Hindlimb muscle (tissue), 1 donor: ENCODE measurements at places on chromosomes 11 and 22.

DNA sequence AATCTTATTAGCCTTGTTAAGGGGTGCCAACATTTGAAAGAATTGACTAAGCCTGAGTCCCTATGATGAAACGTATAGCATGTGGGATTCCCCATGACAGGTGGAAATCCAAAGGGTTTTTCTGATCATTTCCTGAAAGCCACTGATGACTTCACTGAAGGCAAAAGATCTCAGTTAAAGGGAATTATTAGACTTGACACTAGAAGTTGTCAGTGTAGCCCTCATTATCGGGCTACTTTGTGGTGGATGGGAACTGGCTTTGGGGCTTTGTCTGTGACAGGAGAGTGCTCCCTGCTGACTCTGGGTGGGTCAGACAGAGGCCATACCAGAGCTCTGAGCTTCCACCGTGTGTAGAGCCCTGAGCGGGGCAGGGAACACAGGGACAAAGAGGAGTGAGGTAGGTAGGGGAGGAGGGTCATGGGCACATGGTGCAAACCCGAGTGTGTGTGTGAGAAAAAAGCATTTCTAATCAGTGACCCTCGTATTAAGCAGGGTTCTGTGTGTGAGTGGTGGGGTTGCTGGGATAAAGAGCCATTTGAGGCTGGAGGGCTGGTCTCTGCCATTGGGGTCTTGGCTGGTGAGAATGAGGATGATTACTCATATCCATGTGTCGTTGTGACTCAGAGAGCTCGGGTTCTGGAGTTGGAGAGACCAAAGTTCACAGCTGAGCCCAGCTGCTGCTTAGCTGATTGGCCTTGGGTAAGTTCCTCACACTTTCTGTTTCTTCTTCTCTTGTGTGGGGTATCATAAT, 101.1 kb downstream of the GRIK4 start:
- DNase-seq: no peak

DNA sequence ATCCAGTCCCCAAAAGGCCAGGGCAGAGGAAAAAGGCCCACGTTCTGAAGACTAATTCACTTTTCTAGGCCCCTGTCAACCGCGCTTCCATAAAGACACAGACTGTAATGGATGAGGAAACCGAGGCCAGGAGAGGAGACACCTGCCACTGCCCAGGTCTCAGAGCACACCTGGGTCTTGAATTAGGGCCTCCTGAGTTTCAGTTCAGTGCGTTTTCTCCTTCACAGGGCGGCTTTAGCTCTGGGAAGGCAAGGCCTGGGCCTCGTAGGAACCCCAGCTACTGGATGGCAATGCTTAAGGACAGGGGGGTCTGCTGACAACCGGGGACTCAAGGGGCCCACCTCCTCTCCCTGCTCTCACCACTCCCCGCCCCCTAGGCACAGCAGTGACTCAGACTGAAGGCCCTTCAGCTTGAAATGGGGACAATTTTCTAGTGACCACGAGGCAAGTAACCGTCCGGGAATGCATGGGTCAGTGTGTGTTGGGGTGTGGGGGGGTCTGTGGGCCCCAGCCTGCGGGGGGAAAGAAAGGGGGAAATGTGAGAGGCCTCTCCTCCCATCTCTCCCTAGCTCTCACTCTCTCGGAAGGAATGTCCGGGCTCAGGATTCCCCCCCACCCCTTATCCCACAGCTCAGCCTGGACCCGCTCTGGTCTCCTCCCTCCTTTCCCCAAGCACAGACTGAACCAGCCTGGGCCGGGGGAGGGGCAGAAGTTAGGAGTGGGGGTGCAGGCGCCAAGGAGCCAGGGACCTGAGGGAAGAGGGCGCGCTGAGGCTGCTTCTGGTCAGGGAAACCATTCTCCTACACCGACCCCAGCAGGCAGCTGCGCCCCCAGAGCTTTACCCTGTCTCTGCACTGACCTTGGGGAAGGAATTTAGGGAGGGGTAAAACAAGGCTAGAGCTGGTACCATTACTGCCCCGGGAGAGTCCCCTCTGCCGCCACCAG, 17.2 kb downstream of the CREB3L1 start:
- DNase-seq: peak; percentile 72

GRCh38 chr11:95923439-95923727, 524 bp downstream of the MTMR2 start:
- peak; percentile 53 for DNase-seq

- DNase-seq: no peak
Measured at GRCh38 chr11:30666817-30667216, 80.7 kb upstream of the MPPED2 start.

- DNase-seq: no peak
Measured at GRCh38 chr11:76742902-76743301, 40.3 kb upstream of the TSKU start.

DNA sequence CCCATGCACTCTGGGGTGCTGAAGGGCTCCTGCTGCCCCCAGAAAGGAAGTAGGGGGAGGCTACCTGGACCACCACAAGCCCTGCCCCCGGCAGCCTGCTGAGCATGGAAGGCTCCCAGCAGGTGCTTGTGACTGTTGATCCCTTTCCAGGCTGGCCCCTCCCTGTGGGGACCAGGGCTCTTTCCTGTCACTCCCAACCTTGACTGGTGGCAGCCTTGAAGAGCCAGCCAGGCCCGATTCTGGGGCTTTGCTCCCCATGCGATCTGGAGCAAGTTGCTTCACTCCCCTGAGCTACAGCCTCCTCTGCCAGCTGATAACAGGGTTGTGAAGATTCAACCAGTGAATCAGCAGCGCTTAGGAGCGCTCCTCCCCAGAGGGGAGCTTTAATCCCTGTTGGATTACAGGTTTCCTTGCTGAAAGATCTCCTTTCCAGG, 4.6 kb upstream of the CST6 start:
- DNase-seq: no peak

GRCh38 chr11:1912289-1912878, 7.1 kb upstream of the TNNT3 start:
- DNase-seq: no peak
